ENCODE measurements at places on chromosomes 5 and 9.

GRCh38 chr5:126793097-126793496, 16.2 kb downstream of the LMNB1 start:
- no peak for DNase-seq

DNA sequence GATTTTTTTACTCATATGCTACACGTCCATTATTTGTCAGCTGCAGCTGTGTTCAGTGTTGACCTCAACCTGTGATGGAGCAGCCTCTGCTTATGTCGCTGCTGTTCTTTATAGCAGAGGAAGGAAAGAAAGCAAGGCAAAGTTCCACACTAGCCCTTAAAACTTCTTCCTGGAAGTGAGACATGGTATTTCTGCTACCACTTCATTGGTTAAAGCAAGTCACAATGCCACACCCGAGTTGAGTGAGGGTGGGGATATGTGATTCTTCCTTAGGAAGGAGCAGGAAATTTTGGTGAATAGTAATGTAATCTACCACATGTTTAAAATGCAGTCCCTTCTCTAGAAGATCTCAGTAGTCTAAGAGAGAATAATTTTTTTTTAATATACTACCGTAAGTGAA, 224.8 kb upstream of the DMRT1 start:
- DNase-seq, result no peak

DNA sequence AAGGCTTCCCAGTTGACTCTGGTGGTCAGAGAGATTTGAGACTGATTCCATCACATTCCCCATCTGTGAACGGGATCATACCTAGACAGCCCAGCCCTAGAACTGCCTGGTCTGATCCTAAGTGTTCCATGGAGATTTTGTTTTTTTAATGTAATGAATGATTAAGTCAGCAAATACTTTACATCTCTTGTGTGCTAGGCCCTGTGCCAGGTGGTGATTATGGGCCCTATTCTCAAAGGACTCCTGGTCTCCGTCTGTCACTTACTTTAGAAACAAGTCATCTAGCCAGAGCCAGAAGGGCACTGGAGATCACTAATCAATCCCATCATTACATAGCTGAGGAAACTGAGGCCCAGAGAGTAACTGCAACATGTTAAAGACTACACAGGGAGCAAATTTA, 1.1 kb upstream of the GPX3 start:
- DNase-seq, result no peak

DNA sequence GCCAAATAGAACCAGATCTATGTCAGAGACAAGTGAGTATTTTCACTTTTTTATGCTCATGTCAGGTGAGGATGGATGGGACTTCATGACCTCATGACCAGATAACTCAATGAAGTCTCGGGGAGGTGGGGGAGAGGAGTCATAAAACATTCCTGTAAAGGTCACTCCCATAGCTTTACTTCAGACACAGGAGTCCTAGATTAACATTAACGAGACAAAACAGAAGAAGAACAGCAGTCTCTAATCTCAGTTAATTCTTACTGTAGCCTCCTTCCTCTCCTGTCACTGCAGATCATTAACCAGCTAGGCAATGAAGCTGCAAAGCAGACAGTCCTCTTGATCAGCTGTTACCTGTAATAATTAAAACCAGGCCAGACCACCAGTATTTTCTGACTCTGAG, 11.2 kb downstream of the CRHBP start:
- no peak for DNase-seq

GRCh38 chr5:133356396-133356983, 255.9 kb downstream of the FSTL4 start:
- DNase-seq, result no peak

Measured in epithelial cell of prostate (primary cell).